HCT116 (cell line): ENCODE measurements at places on chromosomes 7 and 10.
A peak's percentile ranks its signal among the peaks of the same experiment; 100 is the strongest.

GRCh38 chr10:49667991-49668390 lies 11.5 kb upstream of the C10orf53 start:
- no peak for DNase-seq

- peak; percentile 40 for DNase-seq
These were observed 27.3 kb downstream of the PPIF start for GRCh38 chr10:79374312-79375191.

- DNase-seq = peak; percentile 40
These were observed 5.5 kb downstream of the ELOVL3 start for GRCh38 chr10:102231357-102232318.

- no peak for DNase-seq
These were observed 18.2 kb upstream of the PARP12 start for GRCh38 chr7:140080919-140081318.

GRCh38 chr7:73976761-73977618 lies 51.0 kb upstream of the ELN start:
- no peak for DNase-seq

GRCh38 chr10:112373912-112374338 lies at the start of gene ACSL5:
Gene ACSL5 (plus strand): TSS chr10:112374116. CDS start chr10:112394947, 20,831 bp downstream.
- DNase-seq = no peak
